Glomerular endothelial cell (primary cell): ENCODE measurements at places on chromosomes 2 and 18. TPM values are rescaled to one million over a fixed set of nuclear protein-coding genes. Genes with fewer than 3 reads are reported as not detected.

POTEC gene
- not detected in 2 replicates for total RNA-seq

MAL gene
- total RNA-seq, result 3.1 TPM in 1 of 2 replicates, not detected in the other

PAIP2B gene
- total RNA-seq, result 0.47 and 0.87 TPM in 2 replicates

DNA sequence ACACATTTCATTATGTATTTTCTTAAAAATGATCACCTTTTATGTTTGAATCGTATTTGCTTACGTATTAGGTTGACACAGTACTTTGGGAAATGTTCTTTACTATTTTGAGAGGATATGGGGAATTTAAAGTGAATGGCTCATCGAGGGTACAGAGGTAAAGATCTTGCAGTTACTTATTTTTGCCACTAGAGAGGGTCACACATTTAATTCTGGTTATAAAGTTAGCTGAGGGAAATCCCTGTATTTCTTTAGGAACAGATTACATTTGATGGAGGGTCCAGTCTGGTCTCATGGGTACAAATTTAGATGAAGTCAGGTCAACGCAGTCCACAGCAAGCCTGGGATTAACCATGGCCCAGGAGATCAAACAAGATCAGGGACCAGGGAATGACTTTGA is 24.5 kb downstream of the DYNC2LI1 start:
- no peak for DNase-seq

DNA sequence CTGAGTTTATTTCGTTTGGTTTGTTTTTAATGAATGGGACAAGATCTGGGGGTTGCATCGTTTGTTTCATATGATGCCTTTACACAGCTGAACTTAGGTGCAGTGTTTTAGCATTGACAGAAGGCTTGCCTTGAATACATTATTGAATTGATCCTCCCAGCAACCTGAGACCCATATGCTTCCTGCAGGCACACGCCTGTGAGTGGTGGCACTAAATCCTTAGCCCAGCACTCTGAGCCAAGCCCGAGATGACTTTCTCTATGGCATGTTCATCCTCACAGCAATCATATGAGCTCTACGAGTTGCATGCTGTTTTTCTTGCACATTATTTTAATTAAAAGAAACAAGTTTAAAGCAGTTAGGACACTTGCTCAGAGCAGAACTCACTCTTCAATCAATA is 47.8 kb upstream of the AGAP1 start:
- DNase-seq, result no peak

DNA sequence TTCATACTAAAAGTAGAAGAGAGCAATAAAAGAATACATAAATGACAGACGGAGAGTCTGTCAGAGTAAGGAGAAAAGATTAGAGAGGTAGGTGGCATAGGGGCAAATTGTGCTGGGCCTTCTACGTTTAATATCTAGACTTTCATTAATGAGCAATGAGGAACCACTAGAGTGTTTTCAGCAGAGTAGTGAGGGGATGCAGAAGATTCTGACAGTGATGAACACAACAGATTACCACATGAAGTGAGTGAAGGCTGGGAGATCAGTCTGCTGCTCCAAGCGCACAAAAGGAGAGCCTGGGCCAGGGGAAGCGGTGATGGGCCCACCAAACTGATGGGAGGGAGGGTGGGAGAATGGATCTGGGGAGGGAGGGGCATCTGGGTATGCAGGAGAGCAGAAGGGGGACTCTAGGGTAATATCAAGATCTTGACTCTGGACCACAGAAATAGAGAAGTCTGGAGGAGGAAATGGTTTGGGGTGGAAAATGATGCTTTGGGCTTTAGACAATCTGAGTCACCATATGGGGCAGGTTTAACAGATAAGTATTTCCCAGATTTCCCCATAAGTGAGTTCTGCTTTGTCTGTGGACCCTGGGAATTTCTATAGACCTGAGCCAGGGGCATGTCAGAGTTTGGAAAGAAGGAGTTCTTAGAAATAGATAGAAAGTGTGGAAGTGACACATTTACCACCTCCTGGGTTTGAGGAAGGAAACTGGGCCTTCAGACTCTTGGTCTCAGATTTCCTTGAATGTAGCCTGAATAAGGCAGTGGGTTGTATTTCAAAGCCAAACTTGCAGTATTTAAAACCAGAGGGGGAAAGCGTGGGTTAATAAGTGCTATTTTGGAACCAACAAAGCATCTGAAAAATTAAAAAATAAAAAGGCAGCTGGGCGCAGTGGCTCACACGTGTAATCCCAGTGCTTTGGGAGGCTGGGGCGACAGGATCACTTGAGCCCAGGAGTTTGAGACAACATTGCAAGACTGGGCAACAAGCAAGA is 15.0 kb upstream of the IL1A start:
- no peak for DNase-seq

DNA sequence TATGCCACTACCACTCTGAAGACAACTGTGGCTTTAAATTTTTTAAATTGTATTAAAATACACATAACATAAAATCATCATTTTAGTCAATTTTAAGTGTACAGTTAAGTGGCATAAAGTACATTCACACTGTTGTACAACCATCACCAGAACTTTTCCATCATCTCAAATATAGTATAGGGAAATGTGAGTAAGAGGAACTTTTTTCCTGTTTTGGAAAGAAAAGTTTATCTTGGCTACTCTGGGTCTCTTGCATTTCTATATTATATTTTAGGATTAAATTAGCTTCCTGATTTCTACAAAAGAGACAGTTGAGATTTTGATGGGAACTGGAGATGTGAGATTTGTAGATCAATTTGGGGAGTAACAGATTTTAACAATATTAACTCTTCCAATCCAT is 3.3 kb downstream of the TPGS2 start:
- DNase-seq, result no peak

DNA sequence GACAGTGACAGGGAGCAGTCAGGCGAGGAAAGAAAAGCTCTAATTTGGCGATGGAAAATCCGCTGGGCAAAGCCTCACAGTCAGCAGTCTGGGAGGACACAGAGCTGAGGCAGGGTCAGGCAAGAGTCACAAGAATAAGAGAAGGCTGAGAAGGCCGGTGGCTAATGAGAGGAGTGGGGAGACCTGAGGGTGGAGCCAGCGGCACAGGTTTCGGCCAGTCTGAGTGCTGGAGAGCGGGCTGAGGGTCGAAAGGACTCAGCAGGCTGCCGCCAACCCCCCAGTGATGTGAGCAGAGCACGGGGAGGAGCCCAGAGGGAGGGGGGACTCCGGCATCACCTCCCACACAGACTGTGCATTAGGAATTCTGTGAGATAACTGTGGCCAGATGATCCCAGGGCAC is 500.6 kb upstream of the MYT1L start:
- DNase-seq, result no peak

GRCh38 chr2:85421260-85422071 is 3.0 kb downstream of the SH2D6 start:
- no peak for DNase-seq

- DNase-seq, result no peak
Measured at GRCh38 chr2:102033750-102034682, 42.3 kb downstream of the IL1R2 start.
